ENCODE measurements at places on chromosomes 1 and 21.

DNA sequence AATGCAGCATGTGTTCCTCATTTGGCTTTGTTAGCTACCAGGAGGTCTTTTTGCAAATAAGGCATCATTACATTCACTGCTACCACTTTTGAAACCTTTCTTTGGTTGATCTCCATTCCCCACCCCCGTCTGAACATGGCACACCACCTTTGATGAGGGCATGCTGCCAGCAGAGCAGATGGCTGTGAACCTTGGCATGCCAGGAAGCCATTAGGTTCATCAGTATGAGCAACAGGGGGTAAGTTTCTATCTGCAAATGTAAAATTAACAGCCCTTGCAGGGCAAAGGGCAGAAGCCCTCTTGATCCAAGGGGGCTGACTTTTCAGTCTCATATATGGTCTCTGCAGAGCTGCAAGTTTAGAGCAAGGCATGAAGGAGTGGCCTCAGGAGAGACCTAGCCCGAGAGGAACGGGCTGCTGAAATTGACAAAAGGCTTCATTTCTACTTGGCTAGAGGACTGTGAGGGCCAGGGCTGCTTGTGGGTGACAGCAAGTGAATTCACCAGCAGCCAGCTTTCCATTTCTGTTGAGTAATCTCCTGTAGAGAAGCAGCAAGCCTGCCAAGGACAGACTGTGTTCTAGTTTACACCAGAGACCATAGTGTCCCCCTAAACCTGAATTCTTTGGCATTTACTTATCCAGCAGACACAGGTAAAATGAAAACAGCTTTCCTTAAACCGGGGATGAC, 127.9 kb downstream of the ZNF326 start:
- no peak for DNase-seq

DNA sequence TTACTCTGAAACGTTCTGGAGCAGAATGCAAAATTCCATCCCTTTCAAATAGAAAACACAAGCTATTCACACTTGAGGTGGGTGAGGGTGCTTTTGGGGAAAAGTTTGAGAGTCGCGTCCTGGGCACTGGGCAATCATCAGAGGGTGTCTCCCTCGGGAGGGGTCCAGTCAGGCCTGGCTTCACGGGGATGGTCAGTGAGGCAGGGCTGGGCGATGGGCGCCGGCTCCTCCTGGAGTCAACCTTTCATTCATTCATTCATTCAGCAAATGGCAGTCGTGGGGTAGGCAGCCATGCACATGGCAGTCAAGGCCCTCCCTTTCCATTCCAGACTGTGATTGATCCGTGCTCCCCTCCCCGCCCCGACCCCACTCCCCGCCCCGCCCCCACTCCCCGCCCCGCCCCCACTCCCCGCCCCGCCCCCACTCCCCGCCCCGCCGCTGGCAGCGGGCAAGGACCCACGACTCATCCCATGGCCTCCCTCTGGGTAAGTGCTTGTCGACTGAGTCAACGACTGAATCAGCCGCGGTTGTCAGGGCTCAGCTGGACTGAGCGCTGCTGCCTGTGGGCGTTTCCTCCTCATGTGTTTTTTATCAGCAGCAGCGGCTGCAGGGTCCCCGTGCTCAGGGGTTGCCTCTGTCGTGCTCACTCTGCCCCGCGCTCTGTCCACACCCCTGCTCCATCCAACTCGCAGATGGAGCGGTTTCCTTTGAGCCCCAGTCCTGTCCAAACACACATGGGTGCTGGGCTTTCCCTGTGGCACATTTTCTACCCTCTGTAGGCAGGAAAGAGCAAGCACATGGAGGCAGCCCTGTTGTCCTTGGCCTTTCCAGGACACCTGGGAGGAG, 12.5 kb upstream of the SPSB1 start:
- peak; percentile 78 for DNase-seq

DNA sequence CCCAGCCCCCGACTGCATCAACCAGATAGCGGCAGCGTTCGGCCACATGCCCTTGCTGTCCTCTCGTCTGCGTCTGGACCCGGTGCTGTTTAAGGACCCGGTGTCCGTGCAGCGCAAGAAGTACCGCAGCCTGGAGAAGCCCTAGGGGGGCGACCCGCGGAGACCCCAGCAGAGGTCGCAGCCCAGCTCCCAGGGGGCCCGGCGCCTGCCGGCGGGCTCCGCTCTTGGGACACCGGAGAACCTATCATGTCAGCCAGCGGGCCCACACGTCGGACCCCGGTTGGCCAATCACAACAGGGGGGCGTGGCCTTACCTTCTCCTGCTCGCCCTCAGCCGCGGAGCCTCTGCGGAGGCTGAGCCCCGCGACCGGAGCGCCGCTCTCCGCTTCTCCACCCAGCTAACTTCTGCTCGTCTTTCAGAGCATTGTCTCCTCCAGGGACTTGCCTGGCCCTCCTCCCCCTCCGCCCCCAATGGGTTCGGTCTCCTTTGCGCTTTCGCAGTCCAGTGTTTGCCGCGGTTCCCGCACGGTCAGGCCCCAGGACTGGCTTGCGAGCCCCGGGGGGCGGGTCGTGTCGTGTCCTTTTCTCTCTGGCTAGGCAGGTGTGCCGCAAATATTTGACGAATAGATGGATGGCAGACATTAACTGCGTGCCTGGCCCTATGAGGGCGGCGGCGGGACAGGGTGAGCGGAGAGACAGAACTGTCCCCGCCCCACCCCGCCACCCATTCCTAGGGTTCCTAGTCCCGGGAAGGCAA, 10.5 kb downstream of the SLC30A2 start:
- peak; percentile 98 for DNase-seq

DNA sequence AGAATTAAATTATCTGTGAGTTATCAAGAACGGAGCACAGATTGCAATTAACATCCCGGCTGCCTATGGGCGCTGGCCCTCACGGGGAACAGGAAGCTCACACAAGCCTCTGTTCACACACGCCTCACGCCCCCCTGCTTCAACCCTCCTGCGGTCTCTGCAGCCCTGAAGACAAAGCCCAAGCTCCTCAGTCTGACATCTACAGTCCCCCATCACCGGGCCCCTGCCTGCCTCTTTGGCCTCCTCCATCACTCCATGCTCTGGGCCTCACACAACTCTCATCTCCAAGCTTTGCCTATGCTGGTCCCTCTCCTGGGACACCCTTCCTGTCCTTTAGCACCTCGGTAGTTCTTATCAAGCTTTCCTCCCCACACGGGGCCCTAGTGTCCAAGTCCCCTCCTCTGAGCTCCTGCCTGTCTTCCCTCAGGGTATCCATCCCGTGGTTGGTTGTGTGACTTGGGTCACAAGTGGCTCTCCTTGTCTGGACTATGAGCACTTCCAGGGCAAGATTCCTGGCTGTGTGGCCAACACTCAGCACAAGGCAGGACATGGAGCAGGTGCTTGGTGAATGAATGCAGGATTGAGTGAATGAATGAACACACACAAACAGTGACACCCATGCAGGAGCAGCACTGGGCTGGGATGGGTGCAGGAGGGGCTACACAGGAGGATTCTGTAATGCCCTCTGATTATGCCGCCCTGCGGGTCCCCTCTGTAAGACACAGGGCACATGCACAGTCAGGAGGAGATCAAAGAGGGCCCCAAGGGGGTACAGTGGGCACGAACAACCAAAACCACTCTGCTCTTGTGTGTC, 116.1 kb downstream of the DMRTB1 start:
- no peak for DNase-seq

DNA sequence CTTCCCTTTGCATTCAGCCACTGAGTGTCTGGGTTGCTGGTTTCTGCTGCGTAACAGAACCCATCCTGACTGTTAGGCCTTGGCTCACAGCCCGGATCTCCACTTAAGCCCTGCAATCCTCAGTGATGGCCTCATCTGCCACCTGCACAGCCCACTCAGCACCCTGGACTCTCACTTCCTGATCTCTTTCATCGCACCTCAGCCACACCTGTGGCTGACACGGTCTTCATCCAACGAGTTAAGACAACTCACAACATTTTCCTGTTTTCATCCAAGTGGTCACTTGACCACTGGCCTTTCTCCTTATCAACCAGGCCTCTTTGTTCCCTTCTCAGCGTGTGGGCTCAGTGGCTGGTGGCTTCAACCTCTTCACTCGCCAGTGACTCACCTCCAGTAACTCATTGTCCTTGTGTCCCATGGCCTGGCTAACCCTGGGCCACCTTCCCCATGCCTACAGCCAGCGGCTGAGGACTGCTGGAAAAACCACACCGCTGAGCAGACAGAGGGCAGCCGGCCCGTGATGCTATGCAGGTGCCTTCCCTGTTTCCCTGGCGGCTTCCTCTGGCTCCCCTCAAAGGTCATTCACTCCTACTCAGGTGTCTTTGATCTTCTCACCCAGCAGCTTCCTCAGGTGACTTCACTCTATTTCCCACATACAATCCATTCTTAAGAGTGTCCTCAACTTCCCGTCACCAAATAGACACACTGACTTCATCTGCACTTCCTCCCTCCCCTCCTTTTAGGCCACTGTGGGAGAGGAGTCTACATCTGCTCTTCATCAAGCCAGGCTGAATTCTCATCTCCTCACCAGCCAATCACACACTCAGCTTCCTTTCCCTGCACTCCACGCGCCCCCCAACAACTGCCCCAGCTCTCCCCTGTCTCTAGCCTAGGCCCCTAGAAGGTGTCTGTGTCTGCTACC, 19.9 kb upstream of the EDN2 start:
- no peak for DNase-seq

GRCh38 chr21:36134803-36135390, at the start of gene CBR3:
Gene CBR3 (plus strand): TSS chr21:36135079. CDS start chr21:36135193, 114 bp downstream.
- DNase-seq, result peak; percentile 67

DNA sequence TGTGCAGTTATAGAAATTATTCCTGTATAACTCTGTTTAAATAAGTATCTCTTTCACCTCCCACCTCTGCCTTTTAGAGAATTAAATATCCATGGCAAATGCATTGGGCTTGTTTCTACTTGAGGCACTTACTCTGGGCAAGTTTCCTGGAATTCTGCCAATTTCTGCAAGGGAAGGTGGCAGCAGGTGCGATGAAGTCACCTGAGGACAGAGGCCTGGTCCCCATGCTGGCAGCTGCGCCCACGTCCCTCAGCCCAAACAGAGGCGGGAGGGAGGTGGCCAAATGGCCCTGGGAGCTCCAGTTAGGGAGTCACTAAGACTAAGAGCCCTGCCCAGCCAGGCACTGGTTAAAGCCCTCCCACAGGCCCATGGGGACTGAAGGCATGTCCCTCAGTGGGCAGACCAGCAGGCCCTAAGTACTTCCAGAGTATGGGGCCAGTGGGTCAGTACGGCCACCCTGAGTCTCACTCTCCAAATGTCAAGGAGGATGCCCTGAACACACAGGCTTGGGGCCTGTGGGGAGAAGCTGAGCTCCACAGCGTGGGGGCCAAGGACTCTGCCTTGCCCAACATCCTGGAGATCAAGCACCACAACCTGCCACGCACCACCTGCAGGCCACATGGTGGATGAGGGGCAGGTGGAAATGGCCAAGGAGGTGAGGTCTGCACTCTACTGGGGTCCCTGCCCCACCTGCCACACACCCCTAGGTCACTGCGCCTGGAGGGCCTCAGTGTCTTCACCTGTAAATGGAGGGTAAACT, 19.4 kb downstream of the ACOT7 start:
- DNase-seq, result no peak

GRCh38 chr1:192858456-192858855, 49.6 kb downstream of the RGS2 start:
- DNase-seq, result no peak

- DNase-seq, result no peak
These were observed 31.4 kb upstream of the KIRREL1 start for GRCh38 chr1:157961805-157962762.

DNA sequence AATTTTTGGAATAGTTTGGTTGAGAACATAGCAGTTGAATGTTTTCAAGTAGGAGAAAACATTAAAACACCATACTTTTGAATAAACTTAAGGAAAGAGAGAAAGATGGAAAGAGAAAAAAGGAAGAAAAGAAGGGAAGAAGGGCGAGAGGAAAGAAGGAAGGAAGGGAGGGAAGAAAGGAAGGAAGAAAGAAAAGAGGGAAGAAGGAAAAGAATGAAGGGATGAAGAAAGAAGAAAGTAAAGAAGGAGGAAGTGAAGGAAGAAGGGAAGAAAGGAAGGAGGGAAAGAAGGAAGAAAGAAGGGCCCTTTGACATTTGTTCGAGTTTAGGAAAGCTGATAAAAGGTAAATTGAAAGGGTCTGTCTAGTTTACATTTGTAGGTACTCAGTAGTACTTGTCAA, 482.7 kb downstream of the SIPA1L2 start:
- DNase-seq, result no peak

DNA sequence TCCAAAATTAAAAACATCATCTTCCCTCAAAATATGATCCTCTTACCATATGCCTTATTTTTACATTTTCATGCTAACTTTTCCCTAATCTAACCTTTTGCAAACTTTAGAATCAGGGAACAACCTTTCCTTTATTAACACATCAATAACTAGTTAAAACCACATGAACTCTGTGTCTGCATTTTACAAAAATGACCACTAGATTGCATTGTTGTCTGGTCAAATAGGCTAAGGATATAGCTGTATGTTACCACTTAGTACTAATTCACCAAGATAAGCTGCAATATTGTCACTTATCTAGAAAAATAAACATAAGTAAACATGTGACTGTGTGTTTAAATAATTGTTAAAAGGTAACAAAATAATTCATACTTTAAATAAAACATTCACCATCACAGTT, 82.3 kb downstream of the DENND1B start:
- DNase-seq, result no peak

GRCh38 chr1:227314014-227314848, 4.1 kb downstream of the CDC42BPA start:
- DNase-seq, result no peak

DNA sequence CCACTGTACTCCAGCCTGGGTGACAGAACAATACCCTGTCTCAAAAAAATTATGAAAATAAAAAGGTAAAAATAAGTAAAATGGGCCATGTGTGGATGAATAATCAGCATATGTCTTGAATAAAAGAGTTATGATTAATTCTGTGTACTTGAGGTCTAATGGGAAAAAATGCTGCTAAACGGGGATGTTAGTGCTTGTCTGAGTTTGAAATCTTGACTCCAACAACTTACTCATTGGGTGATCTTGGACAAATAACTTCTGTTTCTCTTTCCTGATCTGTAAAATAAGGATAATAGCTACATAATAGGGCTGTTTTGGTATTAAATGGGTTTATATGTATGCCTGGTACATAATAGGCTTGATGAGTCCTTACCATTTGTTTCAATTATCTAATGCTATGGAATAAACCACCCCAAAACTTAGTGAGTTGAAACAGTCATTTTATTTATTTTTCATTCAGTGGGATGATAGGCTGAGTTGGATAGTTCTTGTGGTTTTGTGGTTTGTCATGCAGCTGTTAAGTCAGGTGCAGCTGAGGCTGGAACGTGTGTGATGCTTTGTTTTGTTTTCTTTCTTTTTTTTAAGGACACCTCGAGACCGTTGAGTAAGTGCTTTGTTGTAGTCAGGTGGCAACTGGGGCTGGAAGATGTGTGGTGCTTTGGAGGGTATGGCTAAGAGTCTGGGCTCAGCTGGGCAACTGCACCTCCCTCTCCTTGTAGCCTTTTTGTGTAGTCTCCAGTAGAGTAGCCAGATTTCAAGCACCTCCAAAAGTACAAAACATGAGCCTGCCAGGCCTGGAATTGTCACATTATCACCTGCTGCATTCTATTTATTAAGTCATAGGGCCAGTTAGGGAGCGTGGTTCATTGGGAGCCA, 4.9 kb downstream of the MDM4 start:
- no peak for DNase-seq

DNA sequence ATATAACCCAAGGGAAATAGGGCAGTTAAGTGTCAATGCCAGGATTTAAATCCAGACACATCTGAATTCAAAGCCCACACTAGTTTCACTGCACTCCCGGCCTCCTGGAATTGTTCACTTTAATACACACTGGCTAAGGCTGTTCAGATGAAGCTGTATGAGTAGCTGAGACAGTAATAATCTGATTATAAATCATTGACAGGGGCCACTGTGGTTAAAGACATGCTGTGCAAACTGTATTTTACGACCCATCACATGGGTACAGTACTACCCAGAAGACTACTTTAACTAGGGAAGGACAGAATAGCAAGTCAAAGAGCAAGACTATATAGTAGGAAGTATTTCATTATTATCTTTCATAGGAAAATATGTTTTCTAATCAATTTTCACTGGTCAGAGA, 16.1 kb upstream of the NTNG1 start:
- no peak for DNase-seq

All from frontal cortex (tissue), 4 donors.